Osteocyte (in vitro differentiated cells): ENCODE measurements at places on chromosomes 3 and 15.

DNA sequence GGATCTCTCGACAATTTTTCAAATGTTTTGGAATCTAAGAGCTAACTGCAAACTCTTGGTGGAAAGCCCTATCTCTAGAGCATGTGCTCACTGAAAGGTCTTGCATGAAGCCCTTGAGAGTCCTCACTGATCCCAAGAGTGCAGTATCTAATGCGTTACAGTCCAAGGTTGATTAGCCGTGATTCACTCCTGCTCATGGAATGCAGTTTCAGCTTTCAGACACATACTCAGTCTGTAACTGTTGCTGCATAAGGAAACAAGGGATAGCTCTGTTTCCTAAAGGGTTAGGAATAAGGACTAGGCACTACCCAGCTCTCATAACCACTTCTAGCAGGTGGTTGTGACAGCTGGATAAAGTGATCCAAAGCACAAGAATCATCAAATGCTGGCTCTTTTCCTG lies 687.4 kb upstream of the CFAP20DC start:
- H3K27me3 ChIP-seq = peaks cover 3% of the 10 kb centered on the region
- no peaks in the 10 kb centered on the region for H3K4me1 ChIP-seq

DNA sequence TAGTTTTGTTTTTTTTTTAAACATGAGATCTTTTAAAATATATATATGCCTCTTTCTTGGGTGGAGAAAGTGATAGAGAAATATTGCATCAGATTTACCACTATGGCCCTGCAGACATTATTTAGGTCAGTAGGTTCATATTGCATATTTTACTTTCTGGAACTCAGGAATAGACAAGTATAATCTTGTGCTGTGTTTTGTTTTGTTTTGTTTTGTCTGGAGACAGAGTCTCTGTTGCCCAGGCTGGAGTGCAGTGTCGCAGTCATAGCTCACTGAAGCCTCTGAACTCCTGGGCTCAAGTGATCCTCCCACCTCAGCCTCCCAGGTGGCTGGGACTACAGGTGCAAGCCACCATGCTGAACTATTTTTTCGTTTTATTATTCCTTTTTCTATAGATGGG lies 21.5 kb upstream of the DUT start:
- H3K4me3 ChIP-seq = no peak overlapping the region
- no peaks in the 10 kb centered on the region for H3K4me1 ChIP-seq
- no peak for DNase-seq
- H3K36me3 ChIP-seq = no peaks in the 10 kb centered on the region

- peak overlapping the region; percentile 69 for H3K27ac ChIP-seq
- no peaks in the 10 kb centered on the region for H3K27me3 ChIP-seq
- H3K4me3 ChIP-seq = no peak overlapping the region
- DNase-seq = no peak
- H3K36me3 ChIP-seq = peaks cover 46% of the 10 kb centered on the region
These were observed 84.5 kb downstream of the VGLL4 start for GRCh38 chr3:11558918-11559815.

GRCh38 chr3:17942856-17943255 lies 200.4 kb upstream of the TBC1D5 start:
- H3K36me3 ChIP-seq = no peaks in the 10 kb centered on the region
- no peak overlapping the region for H3K27ac ChIP-seq
- no peak overlapping the region for H3K4me3 ChIP-seq
- DNase-seq = no peak
- H3K4me1 ChIP-seq = peaks cover 1% of the 10 kb centered on the region
- no peaks in the 10 kb centered on the region for H3K27me3 ChIP-seq

DNA sequence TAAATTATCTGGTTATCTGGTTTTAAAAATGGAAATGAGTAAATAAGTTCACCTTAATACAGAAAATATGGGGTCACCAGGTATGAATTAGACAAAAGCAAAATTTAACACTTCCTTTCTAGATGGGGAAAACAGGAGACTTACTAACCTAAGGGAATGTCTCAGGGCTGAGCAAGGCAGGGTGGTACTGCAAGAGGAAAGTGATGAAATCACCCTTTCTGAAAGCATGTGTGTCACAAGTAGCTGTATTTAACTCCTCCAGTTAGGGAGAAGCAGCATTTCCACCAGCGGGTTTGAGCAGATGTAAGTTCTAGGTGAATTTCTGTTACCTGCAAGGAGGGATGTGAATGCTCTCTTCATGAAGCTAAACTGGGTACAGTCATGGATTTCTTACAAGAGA lies 629.1 kb downstream of the MECOM start:
- no peak for DNase-seq
- no peaks in the 10 kb centered on the region for H3K4me1 ChIP-seq
- H3K27ac ChIP-seq = no peak overlapping the region
- H3K4me3 ChIP-seq = no peak overlapping the region
- H3K27me3 ChIP-seq = peaks cover 5% of the 10 kb centered on the region

- peaks cover 87% of the 10 kb centered on the region for H3K4me1 ChIP-seq
- peak overlapping the region; percentile 13 for H3K27ac ChIP-seq
- no peak for DNase-seq
- no peaks in the 10 kb centered on the region for H3K36me3 ChIP-seq
- H3K27me3 ChIP-seq = no peaks in the 10 kb centered on the region
These were observed 71.9 kb downstream of the SMAD3 start for GRCh38 chr15:67137319-67137718.

DNA sequence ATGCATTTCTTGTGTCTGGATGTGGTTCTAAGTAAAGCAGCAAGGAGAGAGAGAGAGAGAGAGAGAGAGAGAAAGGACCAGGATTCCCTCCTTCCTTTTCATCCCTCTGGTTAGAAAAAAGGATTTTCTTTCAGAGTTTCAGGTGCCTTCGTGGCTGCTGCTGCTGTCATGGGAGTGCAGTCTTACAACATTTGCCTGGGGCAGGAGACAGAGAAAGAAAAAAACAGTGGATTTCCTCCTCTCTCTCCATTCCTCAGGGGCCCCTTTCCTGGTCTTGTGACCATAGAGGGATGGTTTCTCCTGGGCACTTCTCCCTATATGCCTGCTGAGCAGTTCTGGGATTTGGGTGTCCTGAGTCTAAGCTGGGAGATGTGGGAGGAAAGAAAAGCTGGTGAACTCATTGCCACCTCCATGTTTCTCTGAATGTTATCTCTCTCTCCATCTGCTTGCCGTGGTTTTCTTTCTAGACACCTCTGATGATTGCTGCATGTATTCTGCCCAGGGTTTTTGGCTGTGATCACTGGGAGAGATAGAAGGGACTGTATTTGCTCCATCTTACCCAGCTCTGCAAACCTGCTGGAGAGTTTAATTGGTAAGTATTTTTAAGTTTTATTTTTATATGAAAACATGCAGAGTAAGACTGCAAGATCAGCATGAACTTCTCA lies 142.4 kb upstream of the RGMA start:
- H3K4me1 ChIP-seq = no peaks in the 10 kb centered on the region
- no peaks in the 10 kb centered on the region for H3K36me3 ChIP-seq
- no peak overlapping the region for H3K27ac ChIP-seq
- H3K4me3 ChIP-seq = no peak overlapping the region
- no peaks in the 10 kb centered on the region for H3K27me3 ChIP-seq
- no peak for DNase-seq

DNA sequence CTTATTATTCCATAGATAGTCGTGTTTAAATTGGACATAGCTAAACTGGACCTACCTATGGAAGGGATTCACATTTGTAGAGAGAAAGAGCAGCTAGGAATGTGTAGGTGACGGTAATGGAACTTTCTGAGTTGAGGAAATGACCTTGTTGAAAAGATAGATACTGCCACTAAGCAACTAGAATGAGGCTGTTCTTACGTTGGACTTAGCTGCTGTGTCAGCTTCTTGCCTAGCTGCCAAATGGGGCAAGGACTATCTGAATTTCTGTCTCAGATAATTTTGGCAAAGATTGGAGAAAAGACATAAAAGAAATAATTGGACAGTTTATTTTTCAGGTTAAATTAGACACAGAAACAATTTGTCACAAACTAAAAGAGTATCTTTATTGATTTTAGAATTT lies 68.8 kb downstream of the MEF2A start:
- peaks cover 52% of the 10 kb centered on the region for H3K36me3 ChIP-seq
- H3K27ac ChIP-seq = no peak overlapping the region
- no peaks in the 10 kb centered on the region for H3K27me3 ChIP-seq
- peaks cover 31% of the 10 kb centered on the region for H3K4me1 ChIP-seq

DNA sequence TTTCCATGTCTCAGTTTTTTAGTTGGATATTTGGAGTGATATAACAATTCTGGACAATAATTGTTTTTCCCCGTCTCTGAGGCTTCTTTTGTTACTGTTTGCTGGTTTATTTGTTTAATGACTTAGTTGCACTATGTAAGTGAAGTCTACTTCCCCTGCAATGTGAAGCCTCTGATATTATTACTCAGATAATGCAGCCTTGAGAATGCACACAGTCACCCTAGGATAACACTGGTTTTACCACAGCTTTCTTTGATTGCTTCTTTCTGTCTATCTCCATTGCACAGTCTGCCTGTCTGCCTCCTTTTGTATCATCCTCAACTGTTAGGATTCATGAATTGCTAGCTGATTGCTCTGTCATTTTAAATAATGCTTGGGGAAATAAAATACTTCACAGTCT lies 208.7 kb upstream of the ROBO1 start:
- no peak overlapping the region for H3K4me3 ChIP-seq
- H3K27me3 ChIP-seq = no peaks in the 10 kb centered on the region
- peak overlapping the region; percentile 6 for H3K27ac ChIP-seq
- H3K36me3 ChIP-seq = no peaks in the 10 kb centered on the region
- peaks cover 34% of the 10 kb centered on the region for H3K4me1 ChIP-seq
